Renal cortical epithelial cell (primary cell): ENCODE measurements at places on chromosomes 7 and 10. TPM values are rescaled to one million over a fixed set of nuclear protein-coding genes. Genes with fewer than 3 reads are reported as not detected.

DNA sequence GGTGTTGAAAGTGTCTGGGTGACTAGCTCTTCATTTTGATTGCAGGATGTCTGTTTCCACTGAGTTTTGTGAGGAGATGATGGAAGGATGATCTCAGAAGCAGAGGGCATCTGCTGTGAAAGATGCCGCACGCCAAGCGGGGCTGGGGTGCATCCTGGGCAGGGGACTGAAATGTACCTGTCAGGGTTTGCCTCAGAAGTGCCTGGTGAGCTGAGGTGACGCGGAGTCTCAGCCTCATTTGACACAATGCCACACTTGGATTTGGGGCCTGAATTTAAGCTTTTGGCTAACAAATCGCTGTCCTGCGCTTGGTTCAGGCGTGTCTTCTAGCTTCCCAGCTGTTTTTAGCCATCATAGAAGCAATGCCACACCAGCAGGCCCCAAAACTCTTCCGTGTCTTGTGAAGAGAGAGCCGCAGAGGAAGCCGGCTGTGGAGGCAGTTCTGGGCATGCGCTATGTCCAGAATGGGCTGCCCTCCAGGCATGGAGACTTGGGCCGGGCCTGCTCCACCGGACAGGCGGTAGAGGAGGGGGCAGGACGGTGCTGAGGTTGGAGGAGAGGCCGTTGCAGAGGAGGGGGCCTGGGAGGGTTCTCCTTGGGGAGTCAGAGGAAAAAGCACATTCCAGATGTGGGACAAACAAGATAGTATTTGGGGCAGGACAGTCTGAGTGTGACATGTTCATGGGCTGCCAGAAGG lies 31.2 kb downstream of the WDR86 start:
- DNase-seq: no peak

- DNase-seq: no peak
These were observed 578.9 kb upstream of the SEMA3D start for GRCh38 chr7:85765698-85766298.

GRCh38 chr10:65818990-65819389 lies 1106.8 kb upstream of the LRRTM3 start:
- DNase-seq: no peak

- DNase-seq: peak; percentile 84
These were observed 213.1 kb downstream of the ELFN1 start for GRCh38 chr7:1883031-1883761.

DNA sequence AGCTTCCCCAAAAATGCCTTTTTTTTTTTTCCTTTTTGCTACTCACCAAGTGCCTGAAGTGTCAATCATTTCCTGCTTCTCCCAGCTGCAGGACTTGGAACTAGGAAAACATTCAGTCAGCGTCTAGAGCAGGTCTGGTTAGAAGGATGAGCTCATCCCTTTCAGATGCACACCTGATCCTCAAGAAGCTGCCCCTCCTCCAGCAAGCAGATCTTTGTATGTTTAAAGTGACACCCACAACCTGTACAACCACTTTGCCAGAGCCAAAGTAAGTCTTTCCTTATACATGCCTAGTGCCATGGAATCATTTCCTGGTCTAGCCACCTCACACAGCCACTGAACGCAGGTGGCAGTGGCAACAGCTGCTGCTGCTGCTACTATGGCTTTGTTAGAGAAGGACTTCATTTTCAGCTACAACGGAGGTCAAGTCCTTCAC lies 10.4 kb upstream of the USP54 start:
- peak; percentile 86 for DNase-seq

DNA sequence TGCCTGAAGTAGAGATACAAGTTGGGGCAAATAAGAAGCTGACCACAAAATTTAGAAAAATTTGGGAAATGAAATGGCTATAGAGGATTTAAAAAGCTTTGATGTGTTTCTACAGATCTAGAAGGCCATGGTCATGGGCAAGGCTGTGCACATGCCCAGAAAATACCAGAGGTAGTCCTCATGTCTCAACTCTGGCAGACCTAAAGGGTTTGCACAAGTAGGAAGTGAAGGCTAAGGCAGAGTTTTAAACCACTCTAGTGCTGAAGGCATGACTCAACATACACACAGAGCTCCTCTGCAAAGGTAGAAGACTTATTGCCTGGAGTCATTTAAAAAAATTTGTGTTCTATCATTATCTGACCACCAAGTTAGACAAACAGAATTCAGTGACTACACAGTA lies 364.6 kb downstream of the CCSER2 start:
- no peak for DNase-seq

- peak; percentile 38 for DNase-seq
These were observed 52.5 kb upstream of the MACC1 start for GRCh38 chr7:20269726-20270125.

- DNase-seq: no peak
These were observed 92.8 kb downstream of the VWC2 start for GRCh38 chr7:49866076-49866735.

- DNase-seq: no peak
These were observed 212.7 kb upstream of the GHITM start for GRCh38 chr10:83926606-83927005.

DNA sequence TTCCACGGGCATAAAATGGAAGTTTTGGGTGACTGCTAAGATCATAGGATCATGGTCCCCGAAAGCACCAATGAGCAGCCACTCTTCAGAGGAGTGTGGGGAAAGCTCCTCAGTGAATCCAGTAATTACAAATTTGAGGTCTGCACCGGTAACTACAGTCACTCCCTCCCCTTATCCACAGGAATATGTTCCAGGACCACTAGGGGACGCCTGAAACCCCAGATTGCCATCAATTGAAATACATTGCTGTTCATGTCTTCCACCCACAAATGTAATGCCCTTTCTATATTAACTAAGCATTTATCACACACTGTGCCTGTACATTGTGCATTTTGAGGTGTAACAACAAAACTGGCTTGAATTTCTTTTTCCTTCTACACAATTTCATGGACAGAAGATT lies 447.9 kb upstream of the PFKP start:
- DNase-seq: no peak

DNA sequence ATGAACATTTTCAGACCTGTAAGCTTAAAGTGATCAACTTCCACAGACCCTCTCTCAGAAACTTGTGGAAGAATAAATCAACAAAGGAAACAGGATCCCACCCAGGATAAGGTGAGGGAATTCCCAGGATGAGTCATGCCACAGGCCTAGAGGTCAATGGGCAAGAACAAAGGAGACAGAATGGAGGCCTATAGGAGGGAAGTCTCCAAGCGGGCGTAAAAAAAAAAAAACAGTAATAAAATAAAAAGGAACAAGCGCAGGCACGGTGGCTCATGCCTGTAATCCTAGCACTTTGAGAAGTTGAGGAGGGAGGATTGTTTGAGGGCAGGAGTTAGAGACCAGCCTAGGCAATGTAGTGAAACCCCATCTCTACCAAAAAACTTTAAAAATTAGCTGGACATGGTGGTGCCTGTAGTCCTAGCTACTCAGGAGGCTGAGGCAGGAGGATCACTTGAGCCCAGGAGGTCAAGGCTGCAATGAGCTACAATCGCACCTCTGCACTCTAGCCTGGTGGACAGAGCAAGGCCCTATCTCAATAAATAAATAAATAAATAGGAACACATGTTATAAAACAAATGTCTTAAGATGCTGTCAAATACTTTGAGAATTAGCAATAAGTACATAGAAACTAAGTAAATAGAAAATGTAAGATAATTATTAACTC lies 8.4 kb downstream of the SORBS1 start:
- DNase-seq: peak; percentile 86

DNA sequence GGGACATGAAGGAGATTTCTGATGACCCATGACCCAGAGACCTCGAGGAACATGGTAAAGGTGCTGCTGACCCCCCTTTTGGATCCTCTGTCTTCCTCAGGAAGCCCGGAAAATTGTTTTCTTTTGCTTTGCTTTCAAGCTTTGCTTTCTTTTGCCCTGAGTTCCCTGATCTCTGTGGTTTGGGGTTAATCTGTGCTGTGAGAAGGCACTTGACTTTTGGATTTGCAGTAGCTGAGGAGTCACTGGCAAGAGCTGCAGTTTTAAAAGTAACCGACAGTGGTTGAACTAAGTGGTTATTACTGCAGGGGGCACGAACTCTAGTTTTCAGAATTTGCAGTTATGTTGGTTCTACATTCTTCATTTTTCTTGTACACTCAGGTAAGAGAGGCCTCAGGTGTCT lies 53.0 kb downstream of the PDZD8 start:
- peak; percentile 71 for DNase-seq

GRCh38 chr10:132166216-132166950 lies 20.4 kb upstream of the DPYSL4 start:
- DNase-seq: no peak

GRCh38 chr10:18294633-18295032 lies 154.4 kb downstream of the CACNB2 start:
- DNase-seq: no peak

DNA sequence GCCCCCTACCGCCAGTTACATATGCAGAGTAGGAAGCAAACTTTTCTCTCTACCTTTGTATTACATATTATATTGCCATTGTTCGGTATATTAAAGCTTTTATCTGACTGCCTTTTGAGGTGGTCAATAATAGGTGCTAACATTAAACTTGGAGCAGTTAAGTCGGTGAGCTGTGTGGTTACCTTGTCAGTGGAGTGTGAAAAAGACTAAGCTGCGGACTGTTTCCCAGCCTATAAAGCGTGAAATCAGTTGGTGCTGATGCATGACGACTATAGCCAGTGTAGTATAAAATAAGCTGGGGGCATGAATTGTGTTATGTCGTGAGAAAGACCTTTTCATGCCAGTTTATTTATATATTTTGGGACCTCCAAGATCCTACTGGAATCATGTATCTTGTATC lies 33.7 kb downstream of the R3HCC1L start:
- peak; percentile 61 for DNase-seq

DNA sequence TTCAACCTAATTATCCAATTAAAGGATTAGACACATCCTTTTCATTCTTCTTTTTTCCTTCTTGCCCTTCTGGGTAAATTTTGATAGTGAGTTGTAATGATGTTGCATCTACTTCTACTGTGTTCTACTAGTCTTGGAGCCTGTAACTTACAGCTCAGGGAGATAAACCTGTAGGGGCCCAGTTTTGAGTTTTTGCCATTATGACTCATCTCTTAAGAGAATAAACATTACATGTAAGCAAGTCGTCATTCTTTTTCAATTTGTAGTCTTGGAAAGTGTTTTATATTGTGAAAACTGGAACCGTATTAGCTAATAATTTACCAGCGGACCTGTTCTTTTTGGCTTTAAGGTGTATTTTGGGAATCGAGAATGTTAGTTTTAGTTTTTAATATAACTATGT lies 89.7 kb upstream of the RPA3 start:
- peak; percentile 50 for DNase-seq

DNA sequence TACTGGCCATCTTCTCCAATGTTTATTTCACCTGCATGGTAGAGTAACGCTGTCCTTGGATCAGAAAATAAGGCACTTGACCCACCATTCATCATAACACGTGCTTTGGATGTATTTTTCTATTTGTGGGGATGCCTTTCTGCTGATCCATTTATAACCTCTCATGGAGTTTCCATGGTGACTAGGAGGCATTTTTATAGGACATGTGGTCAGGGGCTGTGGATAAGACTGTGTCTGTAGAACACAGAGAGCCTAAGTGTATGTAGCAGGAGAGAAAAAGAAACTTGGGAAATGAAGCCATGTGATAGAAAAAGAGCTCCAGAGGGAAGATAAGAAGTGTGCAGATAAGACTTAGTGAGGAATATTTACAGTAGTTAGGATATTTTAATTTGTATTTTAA lies 184.2 kb downstream of the POU6F2 start:
- DNase-seq: no peak

DNA sequence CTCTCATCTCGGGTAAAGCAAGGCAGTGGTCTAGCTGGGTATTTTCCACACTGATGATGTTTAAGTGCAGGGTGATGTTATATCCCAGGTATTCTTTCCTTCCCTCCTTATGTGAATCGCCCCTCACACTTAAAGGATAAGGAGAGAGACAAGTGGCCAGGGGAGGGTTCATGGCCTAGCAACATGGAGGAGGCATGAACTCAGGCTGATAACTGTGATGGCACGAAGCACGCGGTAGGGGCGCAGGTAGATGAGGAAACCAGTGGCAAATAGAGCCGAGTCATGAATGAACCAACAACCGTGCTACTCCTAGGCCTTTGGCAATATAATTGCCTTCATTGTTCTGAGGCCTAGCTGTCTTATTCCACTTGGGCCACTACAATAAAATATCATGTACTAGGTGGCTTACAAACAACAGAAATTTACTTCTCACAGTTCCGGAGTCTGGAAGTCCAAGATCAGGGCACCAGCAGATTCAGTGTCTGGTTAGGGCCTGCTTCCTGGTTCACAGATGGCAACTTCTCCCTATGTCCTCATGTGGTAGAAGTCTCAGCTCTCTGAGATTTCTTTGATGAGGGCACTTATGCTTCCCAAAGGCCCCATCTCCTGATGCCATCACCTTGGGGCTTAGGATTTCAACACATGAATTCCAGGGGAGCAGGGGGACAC lies 56.0 kb upstream of the PIK3CG start:
- no peak for DNase-seq

DNA sequence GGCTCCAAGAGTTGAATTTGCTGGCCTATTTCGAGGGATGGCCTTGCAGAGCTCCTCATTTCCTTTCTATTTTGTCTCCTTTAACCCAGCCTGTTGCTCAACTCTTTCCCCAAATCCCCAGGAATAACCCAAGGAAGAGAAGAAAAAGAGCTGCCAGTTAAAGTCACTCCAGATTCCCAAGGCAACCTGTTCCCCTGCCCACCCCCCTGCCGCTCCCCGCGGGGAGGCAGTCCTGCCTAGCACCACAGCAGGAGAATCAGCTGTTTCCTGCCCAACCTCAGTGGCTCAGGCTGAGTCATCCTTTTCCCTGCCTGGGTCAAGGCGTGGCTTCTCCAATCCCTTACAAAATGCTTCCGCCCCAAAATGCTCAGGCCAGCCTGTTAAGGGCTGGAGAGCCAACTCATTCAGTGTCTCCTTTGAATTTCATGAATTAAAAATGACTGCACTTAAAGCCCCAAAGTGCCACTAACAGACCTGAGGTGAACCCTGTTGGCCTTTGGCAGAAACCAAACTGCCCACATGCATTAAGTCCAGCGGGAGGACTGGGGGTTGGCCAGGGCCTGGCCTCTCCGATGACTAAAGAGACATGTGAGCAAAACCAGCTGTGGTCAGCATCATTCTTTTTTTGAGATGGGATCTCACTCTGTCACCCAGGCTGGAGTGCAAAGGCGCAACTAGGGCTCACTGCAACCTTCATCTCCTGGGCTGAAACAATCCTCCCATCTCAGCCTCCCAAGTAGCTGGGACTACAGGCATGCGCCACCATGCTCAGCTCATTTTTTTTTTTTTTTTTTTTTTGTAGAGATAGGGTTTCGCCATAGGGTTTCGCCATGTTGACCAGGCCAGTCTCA lies 83.2 kb upstream of the KIF5B start:
- DNase-seq: peak; percentile 95

The PALD1 gene
- total RNA-seq: 1.7 and 2.6 TPM in 2 replicates

The PTF1A gene
- not detected in 2 replicates for total RNA-seq

The ACTL6B gene
- total RNA-seq: not detected in 2 replicates

The KCNIP2 gene
- 0.35 TPM in 1 of 2 replicates, not detected in the other for total RNA-seq

The HECW1 gene
- 1.7 and 3.1 TPM in 2 replicates for total RNA-seq

The CTNNA3 gene
- under 0.01 TPM in 1 of 2 replicates, not detected in the other for total RNA-seq

The PDK4 gene
- 1.9 and 5.8 TPM in 2 replicates for total RNA-seq

The KIF11 gene
- 3.1 and 14.9 TPM in 2 replicates for total RNA-seq

The HIBADH gene
- total RNA-seq: 87.5 and 129 TPM in 2 replicates

The LZTS2 gene
- total RNA-seq: 72.9 and 77.3 TPM in 2 replicates
